Activated T-cell treated with anti-CD3 and anti-CD28 coated beads, Interleukin-2, amount 50 U/mL, for 72 hours (primary cell): ENCODE measurements at places on chromosomes 7 and 10. TPM values are rescaled to one million over a fixed set of nuclear protein-coding genes. Genes with fewer than 3 reads are reported as not detected.

- no peak for DNase-seq
- peaks cover 28% of the 10 kb centered on the region for H3K36me3 ChIP-seq
- no peak overlapping the region for H3K4me3 ChIP-seq
- H3K27me3 ChIP-seq, result no peaks in the 10 kb centered on the region
- peaks cover 8% of the 10 kb centered on the region for H3K4me1 ChIP-seq
- H3K27ac ChIP-seq, result no peak overlapping the region
Observed at GRCh38 chr10:72186982-72187330, 28.9 kb upstream of the ANAPC16 start.

- no peaks in the 10 kb centered on the region for H3K36me3 ChIP-seq
- peaks cover 9% of the 10 kb centered on the region for H3K27me3 ChIP-seq
Observed at GRCh38 chr10:86979977-86980448, 11.7 kb downstream of the ADIRF start.

DNA sequence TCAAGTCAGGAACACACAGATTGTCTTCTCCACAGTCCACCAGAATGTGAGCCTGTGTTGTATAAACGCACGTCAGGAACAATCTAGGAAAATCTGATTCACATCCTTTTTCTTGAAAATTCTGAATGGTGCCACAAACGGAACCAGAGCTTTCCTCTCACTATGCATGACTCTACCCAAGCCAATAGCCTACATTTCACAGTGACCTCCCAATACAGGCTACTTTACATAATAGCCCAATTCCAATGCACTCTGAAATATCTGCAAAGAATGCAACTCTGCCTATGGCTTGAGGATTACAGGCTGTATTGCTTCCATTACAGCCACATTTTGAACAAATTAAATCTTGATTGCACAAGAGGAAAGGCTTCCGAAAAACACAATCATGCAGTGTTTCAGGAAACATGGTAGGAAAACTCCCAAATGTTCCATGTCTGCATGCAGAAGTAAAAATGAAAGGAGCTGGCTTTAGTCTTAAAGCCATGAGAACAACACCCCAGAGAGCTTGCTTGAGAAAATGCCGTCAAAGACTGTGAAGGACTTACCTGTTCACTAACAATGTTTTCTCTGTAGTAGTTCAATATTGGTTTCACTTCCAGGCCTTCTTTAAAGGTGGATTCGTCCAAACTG is 113.9 kb downstream of the ITGA8 start:
- DNase-seq, result no peak
- no peak overlapping the region for H3K27ac ChIP-seq
- H3K4me1 ChIP-seq, result no peaks in the 10 kb centered on the region

The CALHM3 gene
- total RNA-seq, result not detected

DNA sequence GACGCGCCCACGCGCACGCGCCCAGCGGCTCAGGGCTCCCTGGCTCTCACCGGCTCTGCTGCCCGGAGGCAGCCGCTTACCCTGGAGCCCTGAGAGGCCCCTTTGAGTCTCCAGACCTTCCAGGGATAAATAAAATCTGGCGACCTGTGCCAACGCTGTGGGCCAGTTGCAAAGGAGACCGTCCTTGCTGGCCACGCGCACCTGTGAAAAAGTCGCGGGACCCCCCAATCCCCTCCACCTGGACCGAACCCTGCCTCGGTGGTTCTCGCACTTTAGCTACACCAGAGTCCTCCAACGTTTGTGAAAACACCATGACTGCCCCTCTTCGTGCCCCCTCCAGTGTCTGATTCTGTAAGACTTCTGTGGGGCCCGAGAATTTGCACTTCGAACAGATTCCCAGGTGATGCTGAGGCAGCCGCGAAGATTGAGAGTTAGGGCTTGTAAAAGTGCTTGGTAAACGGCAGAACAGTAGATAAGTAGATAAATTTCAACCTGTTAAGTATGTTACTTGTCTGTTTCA is 102.4 kb upstream of the SVIL start:
- peaks cover 24% of the 10 kb centered on the region for H3K27me3 ChIP-seq
- no peaks in the 10 kb centered on the region for H3K36me3 ChIP-seq
- H3K27ac ChIP-seq, result no peak overlapping the region
- DNase-seq, result no peak
- H3K4me1 ChIP-seq, result peaks cover 23% of the 10 kb centered on the region
- H3K4me3 ChIP-seq, result peak overlapping the region; percentile 75

DNA sequence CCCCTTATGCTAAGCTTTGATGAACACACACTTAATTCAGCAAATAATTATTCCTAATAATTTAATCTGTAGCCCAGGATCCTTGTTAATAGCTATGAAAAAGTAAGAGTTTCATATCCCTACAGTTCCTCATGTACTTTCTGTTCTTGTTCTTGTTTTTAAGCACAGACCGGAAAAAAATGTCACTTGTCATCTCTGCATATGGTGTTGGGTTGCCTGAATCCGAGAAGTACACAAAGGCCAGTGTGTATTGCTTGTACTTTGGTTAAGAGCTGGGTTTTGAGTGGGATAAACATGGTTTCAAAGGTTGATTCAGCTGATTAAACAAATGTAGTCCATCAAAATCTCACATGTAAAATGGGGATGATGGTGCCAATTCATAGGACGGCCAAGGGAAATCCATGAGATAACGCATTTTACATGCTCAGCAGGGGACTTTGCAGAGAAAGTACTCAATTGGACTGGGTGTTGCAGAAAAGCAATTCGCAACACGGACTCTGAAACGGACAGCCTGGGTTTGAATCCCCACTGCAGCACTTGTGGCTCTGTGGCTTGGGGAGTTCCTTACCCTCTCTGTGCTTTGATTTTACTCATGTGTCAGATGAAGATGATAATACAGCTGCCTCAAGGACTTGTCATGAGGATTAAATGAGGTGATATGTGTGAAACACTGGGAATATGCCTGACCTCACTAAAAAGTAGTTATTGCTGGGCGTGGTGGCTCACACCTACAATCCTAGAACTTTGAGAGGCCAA is 71.7 kb downstream of the MAP3K8 start:
- H3K36me3 ChIP-seq, result no peaks in the 10 kb centered on the region
- H3K27me3 ChIP-seq, result peaks cover 5% of the 10 kb centered on the region
- H3K4me3 ChIP-seq, result no peak overlapping the region
- no peak for DNase-seq
- H3K27ac ChIP-seq, result no peak overlapping the region

GRCh38 chr10:69045441-69046300 is 42.2 kb upstream of the SRGN start:
- no peaks in the 10 kb centered on the region for H3K36me3 ChIP-seq
- peaks cover 73% of the 10 kb centered on the region for H3K4me1 ChIP-seq
- peak overlapping the region; percentile 84 for H3K4me3 ChIP-seq
- peak overlapping the region; percentile 95 for H3K27ac ChIP-seq
- H3K27me3 ChIP-seq, result no peaks in the 10 kb centered on the region
- DNase-seq, result peak; percentile 56

GRCh38 chr10:5723692-5724091 is 39.1 kb downstream of the TASOR2 start:
- peaks cover 17% of the 10 kb centered on the region for H3K4me1 ChIP-seq
- no peak overlapping the region for H3K4me3 ChIP-seq
- H3K27ac ChIP-seq, result peak overlapping the region; percentile 47
- no peak for DNase-seq
- H3K27me3 ChIP-seq, result no peaks in the 10 kb centered on the region

DNA sequence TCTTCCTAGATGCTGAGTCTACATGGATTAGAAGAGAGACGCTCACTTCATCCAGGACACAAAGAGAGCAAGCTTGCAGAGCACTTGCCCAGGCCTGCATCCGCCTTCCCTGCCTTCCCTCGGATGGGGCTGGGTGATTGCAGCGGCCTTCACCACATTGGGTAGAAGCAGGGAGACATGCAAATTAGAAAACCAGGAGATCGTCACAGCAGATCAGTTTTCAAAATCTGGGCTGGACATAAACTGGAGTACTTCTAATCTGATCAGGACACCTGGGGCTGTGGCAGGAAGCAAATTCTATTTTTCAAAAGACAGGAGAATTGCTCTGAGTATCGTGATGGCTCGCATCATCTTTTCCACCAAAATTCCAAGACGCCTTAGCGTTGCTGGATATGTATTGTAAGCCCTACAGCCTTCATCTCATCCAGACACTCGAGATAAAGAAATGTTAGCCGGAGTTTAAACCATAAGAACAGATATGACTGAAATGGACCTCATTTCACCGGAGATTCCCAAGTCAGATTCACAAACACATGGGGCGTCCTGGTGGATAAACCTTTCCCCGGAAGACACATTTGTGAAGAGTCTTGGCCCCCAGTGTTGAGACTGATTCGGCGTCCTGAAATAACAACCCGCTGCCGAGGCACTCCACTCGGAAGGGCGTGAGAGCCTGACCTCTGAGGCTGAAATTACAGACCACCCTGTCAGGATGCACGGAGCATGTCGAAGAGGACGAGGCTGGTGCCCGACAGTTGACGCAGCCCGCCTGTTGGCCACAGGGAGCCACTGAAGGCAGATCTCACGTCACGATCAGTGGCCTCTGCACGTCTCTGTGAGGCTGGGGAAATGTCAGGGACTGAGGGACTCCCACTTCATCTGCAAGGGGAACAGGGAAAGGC is 91.2 kb upstream of the PARD3 start:
- DNase-seq, result no peak
- H3K4me1 ChIP-seq, result no peaks in the 10 kb centered on the region
- no peaks in the 10 kb centered on the region for H3K36me3 ChIP-seq
- H3K4me3 ChIP-seq, result no peak overlapping the region
- no peaks in the 10 kb centered on the region for H3K27me3 ChIP-seq
- H3K27ac ChIP-seq, result no peak overlapping the region

The DNA2 gene
- total RNA-seq, result 40.3 TPM

DNA sequence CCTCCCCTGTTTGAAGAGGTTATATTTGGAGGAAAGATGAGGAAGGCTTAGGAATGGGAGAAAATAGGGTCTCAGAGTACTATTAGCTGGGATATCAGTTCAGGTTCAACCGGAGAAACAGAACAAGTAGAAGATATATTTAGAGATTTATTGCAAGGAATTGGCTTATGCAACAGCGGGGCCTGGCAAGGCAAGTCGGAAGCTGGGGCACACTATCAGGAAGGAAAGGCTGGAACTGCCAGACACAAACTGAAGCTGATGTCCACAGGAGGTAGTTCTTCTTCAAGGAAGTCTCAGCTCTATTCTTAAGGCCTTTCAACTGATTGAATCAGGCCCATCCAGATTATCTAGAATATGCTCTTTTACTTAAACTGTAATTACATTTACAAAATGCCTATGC is 939.6 kb upstream of the C7orf33 start:
- no peak overlapping the region for H3K27ac ChIP-seq
- H3K4me1 ChIP-seq, result no peaks in the 10 kb centered on the region
- H3K27me3 ChIP-seq, result no peaks in the 10 kb centered on the region
- H3K4me3 ChIP-seq, result no peak overlapping the region
- DNase-seq, result no peak

DNA sequence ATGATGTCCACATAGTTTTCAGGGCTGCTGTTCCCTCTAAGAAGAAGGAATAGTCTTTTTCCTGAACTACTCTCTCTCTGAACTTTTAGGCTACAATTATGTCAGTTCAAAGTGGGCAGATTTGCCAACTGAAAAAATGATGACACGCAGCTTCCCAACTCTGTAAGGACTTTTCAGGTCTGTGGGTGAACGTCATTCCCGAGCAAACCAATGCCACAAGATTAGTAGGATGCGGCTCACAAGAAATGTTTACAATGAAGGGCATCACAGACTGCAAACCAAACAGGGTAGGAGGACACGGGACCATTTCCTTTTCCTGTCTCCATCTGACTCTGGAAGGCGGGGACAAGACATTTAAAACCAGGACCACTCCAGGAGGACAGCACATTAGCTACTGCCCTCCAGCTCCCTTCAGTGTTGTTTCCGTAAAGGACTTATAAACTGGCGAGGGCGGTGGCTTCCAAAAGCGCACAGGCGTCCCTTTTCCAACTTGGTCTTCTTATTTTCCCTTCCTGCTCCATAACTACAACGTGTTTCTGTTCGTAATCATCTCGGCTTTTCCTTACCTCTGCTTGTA is 539 bp upstream of the MKLN1 start:
- peaks cover 12% of the 10 kb centered on the region for H3K36me3 ChIP-seq
- H3K27me3 ChIP-seq, result no peaks in the 10 kb centered on the region
- peak overlapping the region; percentile 99 for H3K27ac ChIP-seq
- peak; percentile 22 for DNase-seq

DNA sequence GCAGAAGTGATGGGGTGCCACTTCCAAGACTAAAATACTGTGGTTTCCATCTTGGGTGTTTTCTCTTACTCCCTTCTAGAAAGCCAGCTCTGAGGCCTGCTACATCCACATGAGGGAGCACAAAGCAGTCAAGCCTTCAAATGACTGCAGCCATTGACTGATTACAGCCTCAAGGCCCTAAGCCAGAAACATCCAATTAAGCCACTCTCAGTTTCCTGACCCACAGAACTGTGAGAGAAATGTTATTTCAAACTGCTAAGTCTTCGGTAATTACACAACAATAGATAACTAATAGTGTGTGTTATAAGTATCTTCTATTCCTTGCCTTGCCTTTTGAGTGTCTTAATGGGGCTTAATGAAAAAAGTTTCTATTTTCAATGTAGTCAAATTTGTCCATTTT is 24.8 kb downstream of the BRAF start:
- H3K4me1 ChIP-seq, result peaks cover 73% of the 10 kb centered on the region
- H3K27ac ChIP-seq, result peak overlapping the region; percentile 26
- no peak for DNase-seq
- no peaks in the 10 kb centered on the region for H3K27me3 ChIP-seq

The RBM20 gene
- total RNA-seq, result 0.72 TPM

DNA sequence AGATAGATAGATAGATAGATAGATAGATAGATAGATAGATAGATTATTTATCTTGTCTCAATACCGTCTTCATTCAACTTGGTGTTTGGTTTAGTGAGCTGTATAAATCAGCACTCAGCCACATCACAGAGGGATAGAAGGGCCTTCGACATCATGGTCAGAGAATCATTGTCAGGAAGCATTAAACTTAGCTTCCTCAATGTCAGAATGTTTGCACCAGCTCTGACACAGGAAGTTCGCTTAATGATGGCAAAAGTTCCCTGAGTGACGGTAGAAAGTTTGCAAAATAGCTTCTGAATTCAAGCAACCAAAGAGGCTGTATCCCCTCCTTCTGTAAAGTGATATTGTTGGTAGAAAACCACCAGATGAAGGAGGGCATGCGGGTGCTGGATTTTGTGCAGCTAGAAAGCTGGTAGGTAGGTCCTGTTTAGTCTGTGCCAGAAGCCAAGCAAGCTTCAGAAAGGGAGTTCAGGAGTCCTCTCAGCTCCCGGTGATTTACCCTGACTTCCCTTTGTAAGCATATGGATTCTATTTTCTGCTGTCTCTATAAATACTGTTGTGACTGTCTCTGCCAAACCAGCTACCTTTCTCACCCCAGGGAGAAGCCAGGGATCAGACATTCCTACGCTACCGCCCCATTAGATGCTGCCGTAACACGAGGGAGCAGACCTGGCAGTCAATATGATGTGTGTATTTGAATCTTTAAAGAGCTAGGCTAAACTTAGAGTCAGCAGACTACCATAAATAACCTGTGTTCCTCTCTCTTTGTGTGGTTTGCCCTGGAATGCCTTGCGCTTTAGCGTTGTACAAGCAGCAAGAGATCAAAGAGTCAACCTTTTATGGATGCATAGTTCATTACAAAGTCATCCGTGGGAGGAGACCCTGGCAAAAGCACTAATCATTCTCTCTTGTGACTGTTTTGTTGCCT is 200.5 kb upstream of the KIAA1217 start:
- no peaks in the 10 kb centered on the region for H3K36me3 ChIP-seq
- DNase-seq, result no peak
- no peaks in the 10 kb centered on the region for H3K4me1 ChIP-seq
- H3K27me3 ChIP-seq, result peaks cover 2% of the 10 kb centered on the region
- H3K27ac ChIP-seq, result no peak overlapping the region
- H3K4me3 ChIP-seq, result no peak overlapping the region

- no peaks in the 10 kb centered on the region for H3K4me1 ChIP-seq
- H3K36me3 ChIP-seq, result peaks cover 9% of the 10 kb centered on the region
- DNase-seq, result no peak
Observed at GRCh38 chr10:48378675-48379074, 72.2 kb downstream of the MAPK8 start.
